Subcutaneous preadipocyte (primary cell): ENCODE measurements at places on chromosomes 7 and 10. TPM values are rescaled to one million over a fixed set of nuclear protein-coding genes. Genes with fewer than 3 reads are reported as not detected.

The OPN4 gene
- not detected in 2 replicates for total RNA-seq

The TMEM196 gene
- total RNA-seq, result not detected in 2 replicates

The PROSER2 gene
- total RNA-seq, result 1.5 and 3.3 TPM in 2 replicates

The LMTK2 gene
- total RNA-seq, result 8.8 and 13.5 TPM in 2 replicates

The PON1 gene
- not detected in 2 replicates for total RNA-seq

The CDH23 gene
- total RNA-seq, result 0.20 and 0.37 TPM in 2 replicates

The PRSS37 gene
- total RNA-seq, result not detected in 2 replicates

The ADRB1 gene
- not detected in 2 replicates for total RNA-seq

The ARHGEF35 gene
- total RNA-seq, result 0.20 and 0.73 TPM in 2 replicates

The BTRC gene
- total RNA-seq, result 9.2 and 10.0 TPM in 2 replicates

The EGR2 gene
- under 0.01 and 0.20 TPM in 2 replicates for total RNA-seq

The PTPRN2 gene
- 0.20 and 0.37 TPM in 2 replicates for total RNA-seq

The ZSCAN25 gene
- total RNA-seq, result 8.8 and 9.2 TPM in 2 replicates

The CFTR gene
- total RNA-seq, result not detected in 2 replicates

The UNCX gene
- not detected in 2 replicates for total RNA-seq

The PRKCQ gene
- total RNA-seq, result not detected in 2 replicates

The NODAL gene
- total RNA-seq, result not detected in 2 replicates

The CTAGE4 gene
- total RNA-seq, result under 0.01 TPM in 1 of 2 replicates, not detected in the other

The STEAP1 gene
- total RNA-seq, result 83.1 and 152 TPM in 2 replicates

The ZMIZ2 gene
- total RNA-seq, result 11.4 and 21.5 TPM in 2 replicates

The GAD2 gene
- total RNA-seq, result not detected in 2 replicates

The PALD1 gene
- total RNA-seq, result 0.20 TPM in 1 of 2 replicates, not detected in the other

The COBL gene
- total RNA-seq, result under 0.01 TPM in 1 of 2 replicates, not detected in the other

The AKR1C8 gene
- total RNA-seq, result not detected in 2 replicates

The OR6B1 gene
- not detected in 2 replicates for total RNA-seq

The SUGCT gene
- 3.3 and 8.5 TPM in 2 replicates for total RNA-seq

The CPA1 gene
- total RNA-seq, result not detected in 2 replicates

The RALA gene
- total RNA-seq, result 19.5 and 25.2 TPM in 2 replicates

The SPAG6 gene
- not detected in 2 replicates for total RNA-seq

The ATOH7 gene
- total RNA-seq, result under 0.01 TPM in 1 of 2 replicates, not detected in the other

The CC2D2B gene
- total RNA-seq, result under 0.01 TPM in 1 of 2 replicates, not detected in the other

The UBTD1 gene
- 15.8 and 22.8 TPM in 2 replicates for total RNA-seq

The C7orf33 gene
- not detected in 2 replicates for total RNA-seq

The MMD2 gene
- total RNA-seq, result not detected in 2 replicates

The SKIDA1 gene
- total RNA-seq, result 0.73 and 0.78 TPM in 2 replicates
